ENCODE measurements at places on chromosomes 2 and 18.

GRCh38 chr2:170689481-170689880 lies 25.7 kb upstream of the SP5 start:
- no peak for DNase-seq

GRCh38 chr2:105806996-105807395 lies 62.3 kb downstream of the NCK2 start:
- DNase-seq: no peak

DNA sequence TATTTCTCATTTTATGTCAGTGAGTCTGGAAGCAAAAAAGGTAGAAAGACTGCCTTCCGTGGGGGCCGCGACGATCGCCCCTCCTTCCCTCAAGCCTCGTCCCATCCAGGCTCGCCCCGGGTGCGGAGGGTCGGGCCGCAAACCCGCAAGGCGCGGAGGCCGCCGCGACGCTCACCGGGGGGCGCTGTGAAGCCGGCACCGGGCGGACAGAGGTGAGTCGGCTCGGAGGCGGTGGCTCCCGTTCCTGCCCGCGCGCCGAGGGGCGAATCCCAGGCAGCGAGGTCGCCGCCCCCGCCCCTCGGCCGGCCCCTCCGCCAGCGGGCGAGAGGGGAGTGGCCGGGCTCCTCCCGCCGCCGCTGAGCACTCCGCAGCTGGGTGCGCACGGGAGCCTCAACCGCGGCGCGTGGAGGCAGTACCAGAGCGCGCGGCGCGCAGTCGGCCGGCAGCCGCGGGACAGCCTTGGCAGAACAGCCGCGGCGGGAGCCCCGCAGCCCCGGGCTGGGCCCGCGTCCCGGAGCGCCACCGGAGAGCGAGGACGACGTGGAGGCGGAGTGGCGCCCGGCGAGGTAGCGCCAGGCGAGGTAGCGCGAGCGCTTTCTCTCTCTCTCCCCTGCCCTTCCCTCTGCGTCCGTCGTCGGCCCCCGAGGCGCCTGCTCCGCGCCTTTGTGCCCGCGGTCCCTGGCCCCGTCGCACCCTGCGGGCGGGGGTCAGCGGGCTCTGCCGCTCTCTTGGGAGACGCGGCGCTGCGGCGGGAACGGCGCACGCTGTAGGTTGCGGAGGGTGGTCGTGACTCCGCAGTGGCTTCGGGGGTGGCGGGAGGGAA lies at the start of gene MYO1B:
MYO1B (plus strand) TSS at position 359 of the 823 bp plus-strand sequence. CDS start 31,492 bp downstream, outside the sequence.
- no peak for DNase-seq

GRCh38 chr2:160574468-160575140 lies 81.0 kb upstream of the RBMS1 start:
- no peak for DNase-seq

DNA sequence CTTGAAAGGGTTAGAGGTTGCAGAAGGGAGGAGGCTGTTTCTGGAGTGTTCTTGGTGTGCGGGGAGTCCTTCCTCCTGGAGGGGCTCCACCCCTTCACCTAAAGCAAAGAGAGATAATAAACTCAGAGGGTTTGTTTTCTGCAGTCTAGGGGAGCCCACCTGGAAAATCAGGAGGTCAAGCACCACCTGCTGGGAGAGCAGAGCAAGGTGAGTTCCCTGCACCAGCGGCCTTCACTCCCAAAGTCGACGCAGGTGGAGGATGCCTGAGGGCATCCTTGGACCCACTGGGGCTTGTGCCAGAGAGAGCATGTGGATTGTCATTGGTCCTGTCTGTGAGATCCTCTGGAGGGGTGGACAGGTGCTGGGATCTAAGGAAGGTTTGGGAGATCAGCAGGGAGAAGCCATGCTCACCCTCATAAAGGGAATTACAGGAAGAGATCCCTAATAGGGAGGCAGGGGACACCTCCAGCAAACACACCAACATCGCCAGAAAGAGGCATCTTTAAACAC lies 116.7 kb downstream of the KCNF1 start:
- DNase-seq: no peak

GRCh38 chr2:70360661-70361270 lies 58.9 kb upstream of the FAM136A start:
- DNase-seq: no peak

Data from GF-D8 (cell line).